Stimulated activated CD8-positive, alpha-beta memory T cell treated with anti-CD3 and anti-CD28 coated beads, Interleukin-7, amount 100 ng/mL, for 1 hour (primary cell): ENCODE measurements at places on chromosomes 6 and 20.

GRCh38 chr20:13638162-13638495 is 603 bp downstream of the TASP1 start:
- DNase-seq: no peak

- no peak for DNase-seq
These were observed 5.7 kb upstream of the PXDC1 start for GRCh38 chr6:3757241-3757641.

DNA sequence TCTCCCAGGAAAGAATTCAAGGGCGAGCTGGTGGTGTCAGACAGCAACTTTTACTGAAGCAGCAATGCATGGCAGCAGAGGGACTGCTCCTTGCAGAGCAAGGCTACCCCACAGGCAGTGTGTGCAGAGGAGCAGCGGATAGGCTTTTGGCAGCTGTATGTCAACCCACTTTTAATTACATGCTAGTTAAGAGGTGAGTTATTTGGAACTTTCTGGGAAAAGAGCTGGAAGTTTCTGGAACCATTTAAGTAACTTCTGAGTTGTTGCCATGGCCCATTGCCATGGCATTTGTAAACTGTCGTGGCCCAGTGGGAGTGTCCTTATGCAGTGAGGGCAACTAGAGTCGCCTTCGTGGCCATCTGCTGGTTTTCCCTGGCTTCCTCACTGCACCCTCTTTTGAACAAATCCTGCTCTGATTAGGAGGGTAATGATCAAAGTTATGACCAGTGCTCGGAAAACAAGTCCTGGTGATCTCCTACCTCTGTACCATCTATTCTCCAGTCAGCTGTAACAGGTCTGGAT is 34.0 kb downstream of the BPIFB4 start:
- DNase-seq: no peak

- DNase-seq: no peak
These were observed 130.0 kb upstream of the ZNF217 start for GRCh38 chr20:53723621-53724020.

DNA sequence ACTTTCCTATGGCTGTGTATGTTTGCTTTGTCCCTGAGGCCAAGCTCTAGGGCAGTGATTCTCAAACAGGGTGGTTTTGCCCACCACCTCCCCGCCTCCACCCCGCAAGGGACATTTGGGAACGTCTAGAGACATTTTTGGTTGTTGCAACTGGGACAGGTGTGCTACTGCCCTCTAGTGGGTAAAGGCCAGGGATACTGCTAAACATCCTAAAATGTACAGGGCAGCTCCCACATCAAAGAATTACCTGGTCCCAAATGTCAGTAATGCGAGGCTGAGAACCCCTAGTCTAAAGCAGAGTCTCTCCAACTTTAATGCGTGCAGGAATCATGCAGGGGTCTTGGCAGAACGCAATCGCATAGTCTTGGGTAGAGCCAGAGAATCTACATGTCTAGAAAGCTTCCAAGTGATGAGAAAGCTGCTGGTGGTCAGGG is 5.1 kb downstream of the KCNS1 start:
- peak; percentile 11 for DNase-seq

- no peak for DNase-seq
These were observed 25.8 kb upstream of the PLCG1 start for GRCh38 chr20:41111578-41111951.

DNA sequence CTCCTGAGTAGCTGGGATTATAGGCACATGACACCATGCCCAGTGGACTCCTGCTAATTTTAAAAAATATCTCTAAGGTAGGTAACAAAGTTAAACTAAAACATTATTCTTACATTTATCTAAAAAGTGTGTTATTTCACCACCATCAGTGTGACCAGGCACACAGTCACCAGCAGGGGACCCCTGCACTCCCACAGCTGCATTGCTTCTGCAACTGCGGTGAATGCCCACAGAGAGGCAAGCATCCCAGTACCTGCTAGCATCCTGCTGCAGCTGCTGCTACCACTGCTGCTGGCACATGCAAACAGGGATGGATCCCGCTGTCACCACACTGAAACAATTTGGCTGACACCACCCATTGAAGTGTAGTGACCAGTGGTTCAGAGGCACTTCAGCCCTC is 21.9 kb upstream of the EPB41L2 start:
- no peak for DNase-seq

- no peak for DNase-seq
These were observed 38.3 kb upstream of the ATXN1 start for GRCh38 chr6:16799279-16800193.

DNA sequence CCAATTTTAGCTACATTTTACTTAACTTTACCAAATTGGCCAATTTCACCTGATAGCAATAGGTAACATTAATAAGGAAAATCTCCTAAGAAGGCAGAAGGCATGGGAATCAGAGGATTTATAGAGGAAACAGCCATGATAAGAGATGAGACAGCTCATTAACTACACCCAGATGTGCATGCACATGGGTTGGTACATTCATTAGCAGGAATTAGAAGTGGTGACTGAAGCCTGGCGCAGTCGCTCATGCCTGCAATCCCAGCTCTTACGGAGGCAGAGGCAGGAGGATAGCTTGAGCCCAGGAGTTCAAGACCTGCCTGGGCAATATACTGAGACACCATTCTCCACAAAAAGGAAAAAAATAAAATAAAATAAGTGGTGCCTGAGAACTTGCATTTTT is 173.5 kb downstream of the COL9A1 start:
- DNase-seq: no peak

- DNase-seq: no peak
These were observed 290.3 kb downstream of the TAF4 start for GRCh38 chr20:61775423-61775822.

- DNase-seq: no peak
These were observed 749.7 kb upstream of the ADGRB3 start for GRCh38 chr6:67885081-67886033.

GRCh38 chr6:129525055-129525454 is 184.9 kb downstream of the ARHGAP18 start:
- no peak for DNase-seq

GRCh38 chr20:11585752-11586352 is 331.8 kb upstream of the BTBD3 start:
- no peak for DNase-seq

- DNase-seq: no peak
These were observed 71.1 kb upstream of the THEMIS start for GRCh38 chr6:127971945-127972391.

- no peak for DNase-seq
These were observed 87.9 kb upstream of the BMP5 start for GRCh38 chr6:55963301-55963700.

GRCh38 chr6:35161776-35162607 is 20.9 kb upstream of the TCP11 start:
- no peak for DNase-seq

DNA sequence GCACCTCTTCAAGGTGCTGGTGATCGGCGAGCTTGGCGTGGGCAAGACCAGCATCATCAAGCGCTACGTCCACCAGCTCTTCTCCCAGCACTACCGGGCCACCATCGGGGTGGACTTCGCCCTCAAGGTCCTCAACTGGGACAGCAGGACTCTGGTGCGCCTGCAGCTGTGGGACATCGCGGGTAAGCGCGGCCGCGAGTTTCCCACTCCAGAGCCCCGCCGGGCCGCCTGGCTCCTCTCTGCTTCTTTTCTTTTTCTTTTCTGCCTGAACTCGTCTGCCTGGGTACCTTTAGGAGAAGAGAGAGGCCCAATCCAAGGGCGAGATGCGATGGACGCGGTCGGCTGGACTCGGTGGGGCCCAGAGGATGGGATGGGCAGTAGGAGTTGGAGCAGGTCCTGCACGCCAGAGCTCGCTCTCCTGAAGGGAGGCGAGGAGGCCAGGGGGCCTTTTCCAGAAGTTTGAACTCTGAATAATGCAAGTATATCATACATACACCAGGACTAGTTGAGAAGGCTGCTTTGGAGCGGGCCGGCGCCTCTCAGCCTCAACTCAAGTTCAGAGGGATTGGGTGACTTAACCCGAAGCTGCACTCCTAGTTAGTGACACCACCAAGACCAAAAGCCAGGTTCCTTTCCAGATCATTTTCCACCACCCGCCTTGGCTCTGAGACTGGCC is 445 bp downstream of the RAB32 start:
- no peak for DNase-seq

- DNase-seq: no peak
These were observed 66.1 kb upstream of the RNF24 start for GRCh38 chr20:4081421-4081820.

GRCh38 chr6:168895102-168895812 is 358.4 kb downstream of the THBS2 start:
- DNase-seq: peak; percentile 61

- no peak for DNase-seq
These were observed 320.9 kb upstream of the PRDM1 start for GRCh38 chr6:105765239-105765638.

- no peak for DNase-seq
These were observed 60.3 kb downstream of the IRF4 start for GRCh38 chr6:451847-452246.

DNA sequence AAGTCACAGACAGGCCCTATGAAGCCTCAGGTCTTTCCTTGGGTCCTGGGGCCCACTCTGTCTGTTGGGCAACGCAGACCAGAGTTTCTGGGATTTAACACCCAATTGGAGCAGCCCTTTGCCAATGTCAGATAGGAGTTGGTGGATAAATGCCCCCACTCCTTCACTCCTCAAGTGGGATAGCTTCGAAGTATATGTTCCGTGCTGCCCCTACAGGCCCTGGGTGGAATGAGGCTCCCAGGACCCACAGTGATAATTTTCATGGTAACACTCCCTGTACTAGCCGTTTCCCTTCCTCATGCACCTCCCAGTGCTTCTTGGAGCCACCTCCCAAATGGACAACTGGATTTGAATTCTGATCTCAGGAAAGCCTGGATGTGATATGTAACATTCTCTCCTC is 145.4 kb downstream of the FOXA2 start:
- no peak for DNase-seq

GRCh38 chr6:140581601-140582000 is 1207.2 kb upstream of the CITED2 start:
- no peak for DNase-seq

DNA sequence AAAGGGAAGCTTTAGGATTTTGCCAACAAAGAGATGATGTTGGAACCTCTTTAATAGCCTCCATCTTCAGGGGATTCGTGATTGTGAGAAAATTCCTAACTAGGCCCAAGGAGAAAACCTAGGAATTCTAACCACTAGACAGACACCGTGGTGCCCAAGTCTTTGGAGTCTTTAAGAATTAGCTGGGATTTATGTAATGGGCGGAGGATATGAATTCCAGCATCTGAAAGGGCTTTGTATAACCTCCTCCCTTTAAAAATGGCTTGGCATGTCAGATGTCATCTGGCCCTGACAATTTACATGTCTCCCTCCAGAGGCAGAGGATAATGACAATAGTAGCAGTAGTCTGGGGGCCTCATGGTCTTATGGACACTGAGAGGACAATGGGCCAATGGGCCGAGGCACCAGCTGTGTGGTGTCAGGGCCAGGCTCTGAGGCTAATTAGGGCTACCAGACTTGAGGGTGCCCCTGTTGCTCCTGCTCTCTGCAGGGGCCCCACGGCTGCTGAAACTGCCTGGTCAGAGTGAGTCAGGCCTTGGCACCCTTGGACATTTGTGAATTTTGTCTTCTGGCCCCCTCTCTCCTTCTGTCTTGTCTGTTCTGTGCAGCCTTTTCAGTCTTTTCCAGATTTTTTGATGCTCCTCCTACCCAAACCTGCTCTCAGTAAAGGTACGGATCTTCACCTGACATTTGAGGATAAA is 113.9 kb downstream of the EDN1 start:
- no peak for DNase-seq

DNA sequence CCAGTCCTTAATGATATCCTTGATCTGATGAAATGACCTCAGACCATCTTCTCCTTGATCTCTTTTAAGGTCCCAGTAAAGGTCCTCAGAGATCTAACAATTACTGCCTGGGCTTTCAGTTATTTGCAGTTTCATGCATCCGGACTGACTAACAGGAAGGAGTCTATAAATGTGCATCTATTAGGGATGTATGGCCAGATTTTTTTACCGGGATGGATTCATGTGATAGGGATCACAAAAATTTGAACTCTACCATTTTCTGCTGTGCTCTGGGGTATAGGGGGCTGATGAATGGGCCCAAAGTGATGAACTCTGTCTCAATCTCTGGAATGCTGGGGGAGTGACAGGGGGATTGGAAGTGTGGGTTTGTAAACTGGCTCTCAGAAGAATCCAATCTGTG is 36.2 kb upstream of the SCUBE3 start:
- no peak for DNase-seq

DNA sequence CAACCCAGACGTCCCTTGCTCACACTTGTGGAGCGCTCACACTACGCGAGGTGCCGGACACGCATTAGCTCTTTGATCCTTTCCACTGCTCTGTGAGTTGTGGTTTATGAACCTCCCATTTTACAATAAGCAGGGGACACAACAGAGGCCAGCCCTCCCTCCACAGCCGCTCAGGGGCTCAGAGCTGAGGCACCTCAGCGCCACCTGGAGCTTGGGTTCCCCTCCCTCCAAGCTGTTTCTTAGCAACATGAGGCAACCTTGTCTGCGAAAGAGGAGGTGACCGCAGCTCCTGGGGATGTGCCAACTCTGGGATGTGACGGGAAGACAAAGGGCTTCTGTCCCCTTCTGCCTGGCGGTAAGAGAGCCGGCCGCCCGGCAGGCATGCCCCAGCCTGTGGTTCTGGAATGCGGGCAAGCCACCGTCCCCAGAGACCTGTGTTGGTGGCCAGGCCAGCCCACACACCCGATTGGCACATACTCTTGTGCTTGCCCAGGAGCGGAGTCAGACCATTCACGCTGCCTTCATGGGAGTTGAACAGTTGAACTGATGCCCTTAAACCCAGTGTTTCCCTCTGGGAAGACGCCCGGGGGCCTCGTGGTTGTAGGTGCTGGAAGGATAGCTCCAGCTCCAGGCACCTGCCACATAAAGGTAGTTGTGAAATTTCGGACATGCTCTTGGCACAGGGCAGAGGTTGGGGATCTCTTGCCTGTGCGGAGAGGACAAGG is 44.5 kb downstream of the RBM38 start:
- DNase-seq: no peak

DNA sequence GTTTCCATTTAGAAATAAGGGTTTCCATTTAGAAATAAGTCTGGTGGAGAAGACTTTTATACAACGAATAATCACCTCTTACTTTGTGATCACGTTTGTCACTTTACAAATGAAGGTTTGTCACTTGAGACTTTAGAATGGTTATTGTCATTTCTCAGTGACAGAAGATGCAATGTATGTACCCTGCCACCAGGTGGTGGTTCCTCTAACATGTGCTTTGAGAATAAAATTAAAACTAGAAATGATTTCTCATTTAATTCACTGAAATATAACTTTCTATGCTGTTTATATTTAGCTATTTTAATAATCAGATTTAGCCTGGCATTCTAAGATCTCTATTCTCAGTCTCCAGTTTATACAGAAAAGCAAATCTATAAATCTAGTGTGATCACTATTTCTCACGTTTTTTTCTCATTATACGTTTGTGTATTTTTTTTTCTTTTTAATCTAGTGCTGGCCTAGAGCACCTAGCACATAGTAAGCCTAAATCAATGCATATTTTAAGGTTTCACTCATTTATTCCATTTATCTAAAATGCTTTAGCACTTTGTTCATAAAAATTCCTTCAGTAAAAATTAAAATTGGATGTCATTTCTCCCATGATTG is 57.4 kb upstream of the TFAP2D start:
- DNase-seq: no peak

GRCh38 chr20:739736-740135 is 28.6 kb downstream of the SLC52A3 start:
- no peak for DNase-seq
